ENCODE measurements at places on chromosomes 2 and 18.

GRCh38 chr2:72605836-72606442 is 219.9 kb downstream of the EXOC6B start:
- no peak for DNase-seq

- no peak for DNase-seq
Observed at GRCh38 chr18:45417392-45417791, 197.9 kb upstream of the SLC14A2 start.

DNA sequence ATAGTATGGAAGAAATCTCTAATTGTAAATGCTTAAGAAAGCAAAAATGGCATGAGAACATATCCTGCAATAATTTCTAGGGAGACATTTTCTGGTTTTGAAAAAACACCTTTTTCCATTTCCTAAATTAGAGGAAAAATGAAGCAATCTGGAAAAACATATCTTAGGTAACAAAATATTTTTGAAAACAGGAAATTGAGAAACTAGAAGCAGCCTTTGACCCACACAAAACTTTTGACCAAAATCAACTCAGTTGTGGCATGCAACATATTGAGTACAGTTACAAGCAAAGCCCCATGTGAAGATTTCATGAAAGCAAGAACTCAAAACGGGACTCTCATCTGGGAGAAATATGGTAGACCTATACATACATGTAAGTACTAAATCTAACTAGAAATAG is 28.6 kb upstream of the CHAC2 start:
- DNase-seq = no peak

DNA sequence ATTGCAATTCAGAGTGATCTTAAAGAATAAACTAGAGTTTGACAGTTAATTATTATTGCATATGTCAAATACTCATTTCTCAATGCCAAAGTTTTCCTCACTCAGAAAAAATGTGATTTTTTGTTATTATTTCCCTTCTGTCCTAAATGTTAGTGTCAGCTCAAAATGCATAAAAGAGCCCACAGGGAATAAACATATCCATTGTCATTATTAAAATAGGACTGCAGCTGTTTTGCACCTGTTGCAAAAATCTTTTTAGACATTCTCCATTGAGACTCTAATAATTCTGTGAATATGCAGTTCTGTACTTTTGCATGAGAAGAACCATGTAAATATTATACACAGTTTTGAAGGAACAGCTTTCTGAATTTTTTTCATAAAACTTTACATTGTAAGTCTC is 540.0 kb upstream of the SLC39A10 start:
- DNase-seq = no peak

DNA sequence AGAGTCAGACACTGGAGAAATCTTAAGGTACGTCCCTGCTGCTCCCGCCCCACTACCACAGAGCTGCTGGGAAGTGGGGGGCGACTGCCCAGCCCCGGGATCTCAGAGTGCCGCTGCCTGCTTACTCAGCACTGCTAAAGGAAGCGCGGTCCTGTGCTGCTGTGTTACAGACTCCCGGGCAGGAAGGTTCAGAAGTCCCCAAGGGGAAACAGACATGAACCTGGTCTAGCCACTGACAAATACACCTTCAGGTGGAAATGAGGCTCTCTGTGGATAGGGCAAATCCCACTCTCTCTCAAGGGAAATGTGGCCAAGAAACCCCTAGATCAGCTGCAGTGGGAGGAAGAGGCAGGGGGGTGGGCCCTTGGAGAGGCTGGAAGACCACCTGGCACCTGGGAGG is 13.7 kb downstream of the MTERF4 start:
- DNase-seq = no peak

DNA sequence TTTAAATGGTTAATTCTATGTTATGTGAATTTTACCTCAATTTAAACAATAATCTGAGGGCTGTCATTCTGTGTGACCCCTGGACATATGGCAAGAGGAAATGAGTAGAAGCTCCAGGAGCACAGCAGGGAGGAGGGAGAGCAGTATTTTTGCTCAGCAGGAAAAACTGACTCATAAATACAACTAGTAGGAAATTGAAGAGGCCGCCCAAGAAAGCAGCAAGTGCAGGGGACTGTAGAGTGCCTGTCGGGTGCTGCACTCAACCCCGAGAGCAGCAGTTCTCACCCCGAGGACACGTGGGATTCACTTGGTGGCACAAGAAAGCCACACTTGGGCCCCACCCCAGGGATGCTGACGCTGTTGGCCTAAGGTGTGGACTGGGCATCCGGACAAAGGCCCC is 60.8 kb downstream of the NPAS2 start:
- DNase-seq = no peak

GRCh38 chr2:70182689-70183088 is 8.1 kb downstream of the C2orf42 start:
- DNase-seq = no peak

- DNase-seq = no peak
Observed at GRCh38 chr18:22466608-22467395, 49.1 kb upstream of the CTAGE1 start.

- DNase-seq = no peak
Observed at GRCh38 chr2:158810731-158811460, 15.8 kb downstream of the DAPL1 start.

DNA sequence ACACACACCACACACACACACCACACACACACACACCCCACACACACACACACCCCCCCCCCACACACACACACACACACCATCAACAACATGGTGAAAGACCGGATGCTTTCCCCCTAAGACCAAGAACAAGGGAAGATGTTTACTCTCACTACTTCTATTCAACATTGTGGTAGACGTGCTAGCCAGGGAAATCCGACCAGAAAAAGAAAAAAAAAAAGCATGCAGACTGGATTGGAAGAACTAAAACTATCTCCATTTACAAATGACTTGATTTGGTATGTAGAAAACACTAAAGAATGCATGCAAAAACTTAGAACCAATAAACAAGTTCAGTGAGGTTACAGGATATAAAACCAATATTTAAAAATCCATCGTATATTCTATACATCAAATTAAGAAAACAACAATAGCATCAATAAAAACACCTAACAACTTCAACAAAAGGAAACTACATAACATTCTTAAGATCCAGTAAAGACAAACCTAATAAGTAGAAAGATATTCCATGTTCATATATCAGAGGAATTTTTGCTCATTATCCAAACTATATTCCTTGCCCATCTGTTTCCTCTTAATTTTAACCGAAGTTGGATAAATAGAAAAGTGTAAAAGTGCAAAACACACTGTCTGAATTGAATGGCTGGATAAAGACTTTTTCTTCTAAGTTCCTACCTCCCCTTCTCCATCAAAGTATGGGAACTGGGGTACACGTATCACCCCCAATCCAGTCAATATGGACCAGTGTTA is 51.5 kb upstream of the RNU4ATAC start:
- no peak for DNase-seq

GRCh38 chr2:118265873-118266455 is 177.7 kb downstream of the INSIG2 start:
- DNase-seq = no peak

DNA sequence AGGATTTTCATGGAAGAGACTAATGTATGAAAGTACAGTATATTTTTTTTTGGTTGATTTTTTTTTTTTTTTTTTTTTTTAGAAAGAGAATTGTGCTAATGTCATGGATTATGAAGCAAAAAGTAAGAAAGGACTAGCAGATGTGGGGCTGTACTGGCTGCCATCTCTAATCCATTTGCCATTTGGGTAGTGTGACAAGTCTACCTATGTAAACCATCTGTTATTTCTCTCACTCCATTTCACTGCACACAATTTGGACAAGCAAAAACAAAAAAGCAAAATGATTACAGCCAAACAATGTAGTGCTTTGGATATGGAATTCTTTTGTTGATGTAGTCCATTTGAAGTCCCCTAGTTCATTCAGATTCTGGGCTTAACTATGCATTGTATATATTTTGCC is 1355.4 kb downstream of the LRP1B start:
- no peak for DNase-seq

GRCh38 chr18:34600158-34600557 is 109.9 kb upstream of the DTNA start:
- DNase-seq = no peak

DNA sequence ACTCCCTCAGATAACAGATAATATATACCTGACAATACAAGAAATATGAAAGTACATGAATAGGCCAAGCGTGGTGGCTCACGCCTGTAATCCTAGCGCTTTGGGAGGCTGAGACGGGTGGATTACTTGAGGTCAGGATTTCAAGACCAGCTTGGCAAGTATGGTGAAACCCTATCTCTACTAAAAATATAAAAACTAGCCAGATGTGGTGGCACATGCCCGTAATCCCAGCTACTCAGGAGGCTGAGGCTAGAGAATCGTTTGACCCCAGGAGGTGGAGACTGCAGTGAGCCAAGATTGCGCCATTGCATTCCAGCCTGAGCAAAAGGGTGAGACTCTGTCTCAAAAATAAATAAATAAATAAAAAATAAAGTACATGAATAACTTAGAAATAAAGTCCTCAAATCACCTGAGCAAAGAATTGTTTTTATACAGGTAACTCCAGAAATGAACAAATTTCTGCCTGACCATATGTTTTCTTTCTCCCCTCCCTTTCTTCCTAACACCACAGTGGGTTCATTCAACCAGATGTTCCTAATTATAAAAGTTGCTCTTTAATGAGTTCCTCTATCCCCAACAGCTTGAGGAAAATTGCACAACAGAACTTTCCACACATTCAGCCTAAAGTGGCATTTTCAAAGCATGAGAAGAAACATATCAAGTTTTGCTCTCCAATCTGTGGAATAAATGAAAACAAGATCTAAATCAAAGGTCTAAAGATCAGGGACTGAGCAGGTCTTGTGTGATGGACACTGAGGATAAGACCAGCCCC is 33.6 kb upstream of the AP1S3 start:
- no peak for DNase-seq

DNA sequence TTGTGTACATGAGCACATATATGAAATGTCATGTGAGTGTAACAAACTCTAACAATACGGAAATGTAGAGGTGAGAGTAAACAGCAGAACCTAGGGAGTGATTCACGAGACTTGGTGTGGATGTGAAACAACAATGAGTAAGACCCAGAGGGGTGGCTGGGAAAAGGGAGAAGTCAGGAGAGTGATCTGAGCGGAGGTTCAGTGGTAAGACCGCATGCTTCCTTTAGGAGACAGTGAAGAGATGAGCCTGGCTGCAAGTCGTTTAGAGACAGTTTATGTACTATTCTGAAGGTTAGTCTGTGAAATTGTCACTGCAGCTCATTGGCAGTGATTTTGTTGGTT is 150.6 kb downstream of the PRPF40A start:
- DNase-seq = no peak

- DNase-seq = no peak
Observed at GRCh38 chr2:81436256-81436655, 1131.7 kb upstream of the LRRTM1 start.

DNA sequence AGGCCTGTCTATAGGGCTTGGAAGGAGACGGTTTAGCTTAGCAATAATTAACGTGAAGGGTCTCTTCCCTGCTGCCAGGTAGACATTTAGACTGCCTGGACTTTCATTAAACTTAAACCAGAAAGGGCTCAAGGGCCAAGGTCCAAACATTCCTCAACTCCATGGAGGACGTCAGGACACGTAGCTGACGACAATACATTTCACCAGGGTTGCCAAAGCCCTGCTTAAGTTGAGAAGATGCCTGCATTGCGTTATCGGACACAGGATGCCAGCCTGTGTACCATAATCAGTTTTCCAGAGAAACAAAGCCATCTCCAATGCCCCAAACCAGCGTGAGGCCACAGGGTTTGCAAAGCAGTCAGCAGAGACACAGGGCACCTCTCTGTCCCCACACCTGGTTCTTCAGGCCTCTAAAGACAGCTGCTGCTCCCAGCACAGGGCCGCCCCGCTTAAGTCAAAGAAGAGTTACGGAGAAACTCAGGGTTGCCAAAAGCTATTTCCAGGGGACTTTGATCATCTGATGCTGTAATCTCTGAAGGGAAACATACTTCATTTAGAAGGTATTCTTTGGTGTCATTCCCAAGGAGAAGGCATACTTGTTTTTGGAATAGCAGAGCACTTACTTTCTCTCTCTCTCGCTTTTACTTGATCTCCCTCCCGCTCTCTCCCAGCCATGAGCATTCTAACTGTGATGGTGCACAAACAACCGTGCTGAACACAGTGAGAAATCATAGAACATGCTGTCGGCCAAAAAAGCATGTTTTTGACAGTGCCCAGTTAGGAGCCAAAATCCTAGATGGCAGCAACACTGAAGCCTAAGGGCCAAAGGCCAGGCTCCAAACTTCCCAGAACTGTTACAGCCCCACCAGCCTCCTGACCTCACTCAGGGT is 46.0 kb downstream of the TTC32 start:
- DNase-seq = no peak

GRCh38 chr2:74253306-74253970 is 55.0 kb downstream of the MTHFD2 start:
- no peak for DNase-seq

GRCh38 chr18:908758-909724 is 4.4 kb downstream of the ADCYAP1 start:
- DNase-seq = no peak

- no peak for DNase-seq
Observed at GRCh38 chr2:231571661-231572191, 20.9 kb upstream of the TEX44 start.

- DNase-seq = no peak
Observed at GRCh38 chr2:174680221-174680620, 82.6 kb upstream of the WIPF1 start.

DNA sequence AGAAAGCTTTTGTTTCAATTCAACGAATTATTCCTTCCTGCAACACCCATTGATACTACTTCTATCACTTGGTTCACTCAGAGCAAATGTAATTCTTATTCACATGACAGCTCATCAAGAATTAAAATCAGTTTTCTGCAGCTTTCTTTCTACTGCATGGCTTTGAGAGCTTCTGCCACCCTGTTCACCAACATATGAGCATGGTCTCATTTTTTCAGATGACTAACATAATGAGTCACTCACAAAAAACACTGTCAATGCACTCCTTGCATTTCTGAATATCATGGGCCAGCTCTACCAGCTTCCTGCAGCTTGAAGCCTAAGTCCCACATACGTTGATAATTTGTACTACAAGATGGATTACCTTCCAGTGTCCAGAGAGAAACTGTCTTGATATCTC is 342.9 kb downstream of the LRATD1 start:
- DNase-seq = no peak

GRCh38 chr2:9238591-9239326 is 32.1 kb downstream of the ASAP2 start:
- DNase-seq = no peak

DNA sequence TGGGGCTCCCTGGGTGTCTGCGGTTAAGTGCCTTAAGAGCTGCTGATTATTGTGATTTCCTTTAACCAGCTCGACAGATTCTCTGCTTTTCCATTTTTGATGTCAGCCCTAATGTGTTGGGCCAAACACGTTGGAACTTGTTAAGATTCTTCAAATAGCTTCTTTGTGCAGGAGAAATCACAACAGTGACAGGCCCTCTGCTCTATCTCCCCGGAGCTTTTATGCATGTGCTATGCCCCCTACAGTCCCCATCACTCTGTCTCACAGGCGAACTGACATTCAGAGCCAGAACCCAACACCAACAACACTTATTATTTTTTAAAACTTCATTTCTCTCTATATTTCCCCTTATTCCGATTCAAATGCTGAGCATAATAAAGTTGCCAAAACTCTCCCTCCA is 371.7 kb upstream of the CELF4 start:
- no peak for DNase-seq
